Esophagus muscularis mucosa (tissue), 4 donors: ENCODE measurements at places on chromosomes 11 and 22.

DNA sequence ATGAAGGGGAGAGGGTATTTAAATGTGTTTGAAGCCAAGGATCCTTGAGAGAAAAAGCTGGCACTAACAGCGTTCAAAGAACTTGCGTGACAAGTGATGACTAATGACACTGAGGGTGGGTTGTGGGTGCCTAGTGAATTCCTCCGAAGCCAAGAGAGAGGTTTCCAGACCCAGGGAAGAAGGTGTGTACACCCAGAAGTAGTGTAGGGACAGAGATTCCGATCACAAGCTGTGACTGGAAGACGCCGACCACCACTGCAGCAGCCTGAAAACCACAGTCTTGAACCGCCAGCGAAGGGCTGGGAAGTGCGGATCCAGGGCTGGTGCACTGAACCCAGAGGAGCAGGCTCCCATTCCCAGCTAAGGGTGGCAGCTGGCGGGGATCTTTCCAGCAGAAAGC lies 9.5 kb downstream of the PPARA start:
- DNase-seq: no peak

GRCh38 chr11:27234043-27234668 lies 128.9 kb downstream of the CCDC34 start:
- DNase-seq: no peak

DNA sequence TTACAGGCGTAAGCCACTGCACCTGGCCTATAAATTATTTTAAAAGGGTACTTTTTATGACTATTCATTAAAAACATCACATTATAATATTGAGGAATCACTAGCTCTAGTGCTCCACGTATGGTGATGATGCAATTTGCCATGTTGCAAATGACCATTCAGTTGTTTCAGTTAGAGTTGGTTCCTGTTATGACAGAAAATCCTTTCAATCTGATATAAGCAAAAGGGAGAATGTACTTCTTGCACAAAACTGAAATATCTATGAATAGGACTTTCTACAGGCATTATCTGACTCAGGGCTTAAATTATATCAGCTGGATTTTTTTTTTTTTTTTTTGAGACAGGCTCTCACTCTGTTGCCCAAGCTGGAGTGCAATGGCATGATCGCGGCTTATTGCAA lies 45.6 kb upstream of the RRM1 start:
- DNase-seq: no peak

DNA sequence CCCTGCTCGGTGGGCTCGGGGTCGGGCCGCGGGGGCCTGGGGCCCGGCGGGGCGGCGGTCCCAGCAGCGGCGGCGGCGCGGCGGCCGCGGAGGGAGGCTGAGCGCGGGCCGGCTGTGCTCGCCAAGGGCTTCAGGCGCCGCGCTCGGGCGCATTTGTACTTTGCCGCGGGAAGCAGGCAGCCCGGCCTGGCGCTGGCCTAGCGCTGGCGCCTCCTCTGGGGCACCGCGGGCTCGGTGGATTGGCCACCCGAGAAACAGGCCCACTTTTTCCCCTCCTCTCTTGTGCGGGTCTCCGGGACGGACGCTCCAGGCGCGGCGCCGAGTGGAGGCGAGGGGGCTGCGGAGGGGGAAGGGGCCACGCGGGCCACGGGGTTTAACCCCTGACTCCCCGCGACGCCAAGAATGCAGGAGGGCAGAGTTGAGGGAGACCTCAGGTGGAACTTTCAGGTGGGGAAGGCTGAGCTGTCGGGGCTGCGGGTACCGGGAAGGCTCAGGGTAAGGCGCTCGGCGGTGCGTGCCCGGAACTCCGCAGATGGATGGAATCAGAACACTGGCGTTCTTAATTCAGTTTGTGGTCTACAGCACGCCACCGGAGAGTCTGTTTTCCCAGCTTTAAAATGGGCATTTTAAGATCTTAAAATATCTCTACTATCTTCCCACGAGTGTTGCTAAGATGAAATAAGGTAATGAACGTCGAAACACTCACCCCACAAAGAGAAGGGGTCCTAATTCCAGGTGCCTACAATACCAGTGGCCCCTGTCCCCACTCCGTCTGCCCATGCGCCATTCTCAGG lies at the start of gene CHRDL2:
Gene CHRDL2 (minus strand): TSS at position 126 of the 794 bp plus-strand sequence. CDS start 538 bp downstream, outside the sequence.
- DNase-seq: no peak

DNA sequence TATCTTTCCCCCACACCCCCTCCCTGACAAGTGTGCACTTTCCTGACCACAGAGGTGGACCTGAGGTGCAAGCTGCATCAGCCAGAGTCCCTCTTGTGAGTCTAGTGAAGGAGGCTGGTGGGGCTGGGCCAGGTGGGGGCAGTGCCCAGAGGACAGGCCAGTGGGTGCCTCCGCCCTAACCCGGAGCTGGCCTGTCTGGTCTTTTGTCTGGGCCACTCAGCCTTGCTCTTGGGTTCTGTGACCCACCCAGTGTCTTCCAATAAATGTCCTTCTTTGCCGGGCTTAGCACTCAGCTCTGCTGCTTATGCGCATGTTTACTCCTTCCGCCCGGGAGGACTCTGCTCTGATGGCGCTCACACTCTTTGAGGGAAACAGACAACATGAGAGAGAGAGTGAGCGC lies 526.2 kb downstream of the TBC1D22A start:
- no peak for DNase-seq

GRCh38 chr11:88212300-88212699 lies 37.1 kb upstream of the RAB38 start:
- no peak for DNase-seq

GRCh38 chr11:2837096-2837601 lies 48.4 kb downstream of the CDKN1C start:
- DNase-seq: no peak

DNA sequence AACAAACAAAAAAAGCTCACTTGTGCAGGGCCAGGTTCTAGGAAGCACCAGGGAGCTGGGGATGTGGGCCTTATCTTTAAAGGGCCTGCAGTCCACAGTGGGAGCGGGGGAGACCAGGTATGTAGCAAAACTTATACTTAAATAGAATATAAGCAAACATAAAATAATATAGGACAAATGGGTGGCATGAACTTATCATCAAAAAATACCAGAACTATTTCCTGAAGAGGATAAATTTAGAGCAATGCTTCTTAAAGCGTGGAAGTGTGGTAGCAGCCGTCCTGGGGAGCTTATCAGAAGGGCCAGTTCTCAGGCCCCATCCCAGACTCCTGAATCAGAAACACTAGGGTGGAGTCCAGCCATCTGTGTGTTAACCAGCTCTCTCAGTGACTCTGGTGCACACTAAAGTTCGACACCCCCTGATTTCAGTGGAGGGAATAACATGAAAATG lies 9.3 kb downstream of the VPS26B start:
- DNase-seq: no peak

DNA sequence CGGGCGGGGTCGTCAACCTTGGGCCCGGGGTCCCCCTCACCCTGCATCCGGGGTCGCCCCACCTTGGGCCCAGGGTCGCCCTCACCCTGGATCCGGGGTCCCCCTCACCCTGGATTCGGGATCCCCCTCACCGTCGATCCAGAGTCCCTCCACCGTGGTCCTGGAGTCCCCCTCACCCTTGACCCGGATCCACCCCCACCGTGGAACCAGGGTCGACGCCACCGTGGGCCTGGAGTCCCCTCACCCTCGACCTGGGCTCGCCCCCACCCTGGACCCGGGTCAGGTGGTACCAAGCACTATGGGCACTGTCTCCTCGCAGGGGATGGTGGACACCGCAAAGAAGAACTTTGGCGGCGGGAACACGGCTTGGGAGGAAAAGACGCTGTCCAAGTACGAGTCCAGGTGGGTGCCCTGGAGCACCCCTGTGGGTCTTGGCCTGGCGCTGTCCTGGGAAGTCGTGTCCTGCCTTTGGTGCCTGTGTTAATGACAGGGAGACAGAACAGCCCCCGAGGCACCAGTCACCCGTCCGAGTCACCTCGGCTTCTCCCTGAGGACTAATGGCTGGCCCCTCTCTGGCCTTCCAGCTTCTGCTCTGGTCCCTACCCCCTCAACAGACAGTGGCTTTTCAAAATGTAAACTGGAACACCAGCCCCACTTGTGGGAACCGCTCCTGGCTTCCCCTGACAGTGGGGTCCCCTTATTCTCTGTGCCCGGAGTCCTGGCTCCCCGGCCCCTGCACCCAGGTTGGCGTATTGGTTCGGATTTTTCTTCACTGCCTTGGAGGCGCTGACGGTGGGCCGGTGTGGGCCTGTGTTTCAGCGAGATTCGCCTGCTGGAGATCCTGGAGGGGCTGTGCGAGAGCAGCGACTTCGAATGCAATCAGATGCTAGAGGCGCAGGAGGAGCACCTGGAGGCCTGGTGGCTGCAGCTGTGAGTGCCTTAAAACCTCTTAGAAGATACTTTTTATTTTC lies 762 bp downstream of the CRELD2 start:
- DNase-seq: no peak
